DMS153 (cell line): ENCODE measurements at places on chromosomes 3 and 15.

GRCh38 chr3:149449799-149450198 is 24.7 kb upstream of the TM4SF4 start:
- no peak for DNase-seq

DNA sequence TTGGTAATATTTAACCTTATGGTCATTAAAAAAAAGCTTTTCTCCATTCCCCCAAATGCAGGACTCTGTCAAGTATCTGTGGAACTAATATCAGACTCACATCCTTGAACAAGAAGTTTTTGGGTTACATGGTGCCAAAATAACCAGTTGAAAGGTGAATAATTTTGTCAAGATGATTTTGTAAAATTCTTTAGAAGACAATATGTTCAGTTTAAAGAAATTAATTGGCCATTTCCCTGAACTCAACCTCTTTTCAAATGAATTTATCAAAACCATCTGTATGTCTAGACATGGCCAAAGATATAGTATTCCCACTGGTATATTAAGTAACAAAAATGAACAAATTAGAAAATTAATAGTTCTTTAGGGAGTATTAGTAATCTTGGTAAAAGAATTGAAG is 280.5 kb downstream of the MBNL1 start:
- DNase-seq: no peak

GRCh38 chr3:123271466-123272159 is 69.9 kb downstream of the SEC22A start:
- no peak for DNase-seq

DNA sequence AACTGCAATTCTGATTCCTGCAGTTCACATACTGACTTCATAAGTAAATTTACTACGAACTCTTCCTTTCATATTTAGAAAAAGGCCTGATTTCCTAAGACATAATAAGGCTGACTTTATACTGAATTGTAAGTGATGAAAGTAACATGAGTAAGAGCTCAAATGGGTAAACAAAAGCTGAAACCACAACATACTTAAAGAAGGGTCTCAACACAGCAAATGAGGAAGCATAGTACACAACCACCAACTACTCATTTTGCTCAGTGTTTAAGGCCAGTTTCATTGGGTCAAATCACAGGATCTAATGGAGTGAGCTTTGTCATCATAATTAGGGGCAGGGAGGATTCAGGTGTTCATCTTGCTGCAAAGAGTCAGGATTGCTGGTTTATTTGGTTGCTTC is 81.4 kb downstream of the SETD2 start:
- DNase-seq: no peak

DNA sequence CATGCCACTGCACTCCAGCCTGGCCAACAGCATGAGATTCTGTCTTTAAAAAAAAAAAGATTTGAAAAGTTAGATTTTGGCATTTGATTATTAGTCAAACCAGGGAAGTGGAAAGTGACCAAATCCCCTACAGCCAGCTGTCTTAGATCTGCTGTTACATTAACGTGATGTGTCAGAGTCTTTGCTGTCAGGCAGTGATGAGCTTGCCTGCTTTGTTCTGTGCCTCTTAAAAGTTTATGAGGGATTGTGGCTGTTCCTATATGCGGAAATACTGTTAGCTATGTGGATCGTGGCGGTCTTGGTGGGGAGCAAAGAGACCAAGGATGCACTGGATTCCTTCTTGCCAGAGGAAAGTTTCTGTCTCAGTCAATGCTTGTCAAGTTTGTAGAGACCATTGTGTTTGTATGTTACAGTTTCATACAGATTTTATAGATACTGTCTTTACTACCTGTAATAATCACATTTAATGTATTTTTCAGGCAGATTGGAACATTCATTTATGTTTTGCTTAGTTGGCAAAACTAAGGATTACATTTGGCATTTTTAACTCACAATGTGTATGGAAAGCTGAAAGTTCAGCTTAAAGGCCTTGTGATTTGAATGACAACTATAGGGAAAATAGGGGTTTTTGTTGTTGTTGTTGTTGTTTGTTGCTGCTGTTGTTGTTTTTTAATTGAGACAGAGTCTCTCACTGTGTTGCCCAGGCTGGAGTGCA is 137.4 kb downstream of the VPS8 start:
- DNase-seq: no peak

GRCh38 chr3:9147215-9147895 is 102.1 kb downstream of the SRGAP3 start:
- DNase-seq: no peak

DNA sequence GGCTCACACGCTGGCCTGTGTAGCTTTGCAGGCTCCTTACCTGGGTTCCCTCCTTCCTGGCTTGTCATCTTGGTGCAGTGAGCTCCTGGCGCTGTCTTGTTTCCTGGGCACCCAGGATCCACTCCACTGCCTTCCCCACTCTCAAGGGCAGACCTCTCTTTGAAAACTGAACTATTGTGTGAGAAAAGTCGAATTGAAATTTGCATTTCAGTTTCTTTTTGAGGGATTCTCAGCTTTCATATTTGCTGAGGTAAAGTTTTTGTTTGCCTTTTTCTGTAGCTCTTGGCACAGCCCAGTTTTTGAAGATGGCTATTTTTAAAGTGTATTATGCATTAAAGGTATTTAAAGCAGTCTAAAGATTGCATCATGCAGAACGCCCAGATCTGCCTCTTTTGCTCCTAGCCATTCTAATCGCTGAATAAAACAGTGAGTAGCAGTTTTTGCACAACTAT is 70.1 kb downstream of the CCK start:
- DNase-seq: no peak

DNA sequence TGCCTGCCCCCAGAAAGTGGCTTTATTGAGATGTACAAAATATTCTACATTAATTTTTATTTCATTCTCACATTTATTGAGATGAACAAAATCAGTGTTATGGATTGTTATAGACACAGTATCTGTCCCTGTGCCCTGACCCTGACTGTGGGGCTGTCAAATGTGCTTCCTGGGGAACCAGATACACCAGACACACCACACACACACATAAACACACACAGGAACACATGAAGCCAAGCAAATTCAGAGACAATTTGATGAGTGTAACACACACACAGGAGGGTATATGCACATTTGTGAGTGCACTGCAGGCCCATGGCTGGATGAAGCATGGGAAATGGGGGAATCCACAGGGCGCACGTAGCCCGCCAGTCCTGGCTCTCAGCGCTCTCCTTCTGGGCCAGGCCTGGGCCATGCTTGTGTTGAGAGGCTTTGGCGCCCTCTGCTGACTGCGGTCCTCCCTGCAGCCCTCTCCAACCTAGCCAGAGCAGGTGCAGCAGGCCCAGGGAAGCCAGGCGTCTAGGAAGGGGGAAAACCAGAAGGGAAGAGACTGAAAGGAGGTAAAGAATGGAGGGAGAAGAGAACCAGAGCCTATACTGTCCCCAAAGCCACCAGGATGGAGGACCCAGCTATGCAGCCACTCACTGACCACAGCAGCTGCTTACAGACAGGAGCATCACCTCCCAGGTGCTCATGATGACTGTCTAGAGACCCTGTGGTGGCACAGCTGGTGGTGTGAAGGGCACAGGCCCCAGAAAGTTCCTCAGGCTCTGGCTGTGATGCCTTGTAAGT is 18.0 kb upstream of the LOXL1 start:
- DNase-seq: no peak

GRCh38 chr15:92391640-92392039 is 2.0 kb upstream of the ST8SIA2 start:
- DNase-seq: no peak

DNA sequence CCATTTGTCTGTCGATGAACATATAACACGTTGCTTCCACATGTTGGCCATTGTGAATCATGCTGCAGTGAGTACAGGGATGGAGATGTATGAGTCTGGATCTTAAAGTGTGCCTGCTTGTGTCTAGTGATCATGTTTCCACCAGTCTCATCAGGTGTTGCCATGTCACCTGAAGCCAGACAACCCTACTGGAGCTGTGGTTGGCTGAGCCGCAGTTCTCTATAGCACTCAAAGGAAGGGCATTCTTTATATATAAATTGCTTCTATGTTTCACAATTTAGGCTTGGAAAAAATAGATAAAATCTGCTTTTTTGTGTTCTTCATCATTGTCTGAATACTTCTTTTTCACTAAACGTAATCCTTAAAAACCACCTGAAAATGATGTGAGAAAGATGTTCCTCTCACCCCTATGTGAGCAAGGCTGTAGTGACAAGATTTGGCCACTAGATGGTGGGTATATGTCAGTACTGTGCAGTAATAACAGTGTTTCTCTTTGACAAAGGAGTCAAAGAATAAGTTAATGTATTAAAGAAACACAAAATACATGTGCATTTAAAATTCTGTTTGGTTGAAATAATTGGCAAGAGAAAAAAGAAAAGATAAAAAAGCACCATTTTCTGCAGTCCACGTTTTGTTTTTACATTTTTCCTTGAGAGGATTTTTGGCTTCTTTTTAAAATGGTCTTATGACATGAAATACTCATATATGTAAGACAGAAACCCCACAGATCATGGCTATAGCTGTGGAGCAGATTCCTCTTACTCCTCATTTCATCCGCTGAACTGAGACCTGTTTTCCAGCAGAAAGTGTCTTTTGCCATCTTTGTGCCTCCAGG is 394.5 kb upstream of the DPPA4 start:
- DNase-seq: peak; percentile 11

GRCh38 chr15:40978141-40978540 is 24.9 kb downstream of the CHAC1 start:
- no peak for DNase-seq

DNA sequence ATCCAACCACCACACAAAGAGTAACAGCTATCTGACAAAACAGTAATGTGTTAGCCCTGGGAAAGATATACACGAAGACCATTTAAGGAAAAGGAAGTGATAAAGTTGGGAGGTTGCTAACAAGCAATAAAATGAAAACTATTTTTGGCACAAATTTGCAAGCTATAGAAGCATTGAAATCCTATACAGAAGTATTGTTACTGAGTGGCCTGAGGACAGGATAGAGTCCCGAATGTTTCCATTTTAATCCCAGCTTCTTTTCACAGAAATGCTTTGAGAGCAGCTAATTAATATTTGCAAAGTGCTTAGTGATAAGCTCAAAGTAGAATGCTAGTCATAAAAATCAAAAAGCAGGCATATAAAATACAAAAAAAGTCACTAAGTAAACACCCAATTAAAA is 51.5 kb downstream of the RAD18 start:
- DNase-seq: no peak

DNA sequence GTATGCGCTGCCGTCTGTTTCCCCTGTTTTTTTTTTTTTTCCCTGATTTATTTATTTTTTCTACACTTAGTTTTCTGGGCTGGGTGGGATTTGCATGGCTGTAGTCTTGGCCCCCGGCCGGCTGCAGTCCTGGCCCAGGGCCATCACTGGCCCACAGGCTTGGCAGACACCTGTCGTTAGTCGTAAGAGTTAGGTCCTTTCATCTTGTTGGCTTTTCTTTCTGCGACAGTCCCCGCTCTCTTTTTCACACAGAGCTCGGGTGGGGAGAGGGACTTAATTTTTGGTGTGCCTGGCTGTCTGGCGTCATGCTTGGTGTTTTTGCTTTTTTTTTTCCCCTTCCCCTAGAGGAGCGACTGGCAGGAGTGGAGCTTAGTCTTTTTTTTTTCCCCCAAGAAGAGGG is 183.4 kb downstream of the KLF13 start:
- no peak for DNase-seq

DNA sequence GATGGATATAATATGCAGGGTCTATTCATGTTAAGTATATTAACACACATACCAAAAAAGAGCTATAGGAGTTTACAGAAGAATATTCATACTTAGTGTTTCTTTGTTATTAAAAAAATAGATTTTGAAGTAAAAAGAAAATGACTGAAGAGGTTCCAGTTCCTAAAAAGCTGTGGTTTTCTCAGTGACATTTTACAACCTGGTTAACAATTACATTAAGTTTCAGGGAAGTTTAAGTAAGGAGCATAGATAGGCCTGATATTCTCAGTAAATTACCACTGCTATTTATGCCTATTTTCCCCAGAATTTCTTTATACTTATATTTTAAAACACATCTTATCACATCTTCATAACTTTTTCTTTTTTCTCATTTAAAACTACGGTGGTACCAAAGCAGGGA is 43.6 kb upstream of the SPTSSB start:
- DNase-seq: no peak

GRCh38 chr3:63937661-63938651 is 25.8 kb upstream of the SCAANT1 start:
- DNase-seq: no peak

DNA sequence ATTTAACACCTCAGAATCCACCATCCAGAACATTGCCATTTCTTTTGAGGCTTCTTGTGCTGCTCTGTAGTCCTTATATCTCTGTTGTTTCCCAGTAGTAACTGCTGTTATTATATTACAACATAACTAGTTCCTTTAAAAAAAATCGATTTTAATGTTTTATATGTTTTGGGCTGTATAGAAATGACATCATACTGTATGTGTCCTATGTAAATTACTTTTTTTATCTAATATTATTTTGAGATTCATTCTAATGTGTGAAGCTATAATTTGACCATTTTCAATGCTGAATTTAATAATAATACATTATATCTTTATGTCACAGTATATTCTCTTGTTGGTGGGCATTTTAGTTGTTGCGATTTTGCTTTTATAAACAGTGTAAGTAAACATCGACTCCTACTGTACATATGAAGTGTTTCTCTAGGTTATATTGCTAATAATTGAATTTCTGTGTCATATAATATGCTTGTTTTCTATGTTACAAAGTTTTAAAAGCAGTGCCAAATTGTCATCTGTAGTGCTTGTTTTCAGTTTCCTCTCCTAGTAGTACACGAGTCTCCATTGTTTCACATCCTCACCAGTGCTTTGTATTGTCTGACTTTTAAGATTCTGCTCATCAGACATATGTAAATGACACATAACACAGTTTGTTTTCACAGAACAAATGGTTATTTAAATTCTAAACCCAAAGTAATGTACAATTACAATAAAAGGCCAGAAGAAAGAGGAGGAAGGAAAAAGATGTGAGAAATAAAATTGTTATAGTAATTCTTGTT is 172.0 kb upstream of the LRRFIP2 start:
- no peak for DNase-seq

GRCh38 chr3:76789237-76789636 is 250.7 kb upstream of the ROBO2 start:
- DNase-seq: no peak

GRCh38 chr15:62306851-62307504 is 141.9 kb upstream of the C2CD4B start:
- DNase-seq: peak; percentile 74

GRCh38 chr3:127137113-127137512 is 55.8 kb upstream of the PRR23E start:
- DNase-seq: peak; percentile 28
